NCI-H524 treated with DMSO at 0.1 percent for 48 hours (cell line): ENCODE measurements at places on chromosomes 7 and 10.

- peak; percentile 85 for DNase-seq
These were observed 67.6 kb downstream of the CDK6 start for GRCh38 chr7:92768501-92769393.

DNA sequence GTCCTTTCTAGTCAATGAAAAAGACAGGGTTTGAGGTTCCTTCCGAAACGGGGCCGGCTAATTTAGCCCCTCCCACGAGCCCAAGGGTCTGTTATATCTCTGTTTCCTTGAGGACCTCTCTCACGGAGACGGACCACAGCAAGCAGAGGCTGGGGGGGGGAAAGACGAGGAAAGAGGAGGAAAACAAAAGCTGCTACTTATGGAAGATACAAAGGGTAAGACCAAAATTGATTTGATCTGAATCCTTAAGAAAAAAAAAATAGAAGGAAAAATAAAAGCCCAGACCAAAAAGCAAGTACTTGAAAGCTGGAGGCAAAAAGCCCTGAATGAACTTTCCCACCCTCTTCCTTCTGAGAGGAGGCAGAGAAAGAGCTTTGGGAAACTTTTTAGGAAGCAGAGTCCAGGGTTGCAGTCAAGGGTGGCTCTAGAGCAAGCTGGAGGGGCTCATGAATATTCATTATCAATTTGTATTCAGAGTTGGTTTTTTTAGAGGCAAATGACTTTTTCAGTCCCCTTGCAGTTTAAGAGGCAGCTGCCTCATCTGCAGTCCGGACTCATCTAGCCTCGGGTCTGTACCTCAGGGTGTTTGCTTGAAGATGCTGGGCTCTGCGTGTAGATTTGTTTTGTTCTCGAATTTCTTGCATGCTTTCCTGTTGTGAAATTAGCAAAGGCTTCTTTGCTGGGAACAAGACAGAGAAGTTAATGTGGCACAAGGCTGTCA is at the start of gene ENTPD1:
Gene ENTPD1 (plus strand): TSS at position 123 of the 721 bp plus-strand sequence. CDS start 77 bp downstream, at position 200.
- no peak for DNase-seq

DNA sequence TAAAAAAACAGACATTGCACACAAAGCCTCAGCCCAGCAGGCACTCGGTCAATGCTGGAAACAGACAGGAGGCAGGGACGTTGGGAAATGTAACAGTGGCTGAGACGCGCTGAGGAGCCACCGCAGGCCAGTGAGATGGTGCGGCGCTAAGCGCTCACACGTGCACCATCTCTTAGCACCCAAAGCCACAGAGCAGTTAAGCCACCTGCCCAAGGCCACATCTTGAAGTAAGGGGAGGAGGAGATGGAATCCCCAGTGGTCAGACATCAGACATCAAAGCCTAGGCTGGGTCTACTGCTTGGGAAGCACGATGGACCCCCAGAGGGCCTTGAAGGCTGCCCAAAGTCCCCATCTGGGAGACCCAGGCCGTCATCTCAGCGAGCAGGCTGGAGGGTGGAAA is 15.6 kb downstream of the LAT2 start:
- no peak for DNase-seq

DNA sequence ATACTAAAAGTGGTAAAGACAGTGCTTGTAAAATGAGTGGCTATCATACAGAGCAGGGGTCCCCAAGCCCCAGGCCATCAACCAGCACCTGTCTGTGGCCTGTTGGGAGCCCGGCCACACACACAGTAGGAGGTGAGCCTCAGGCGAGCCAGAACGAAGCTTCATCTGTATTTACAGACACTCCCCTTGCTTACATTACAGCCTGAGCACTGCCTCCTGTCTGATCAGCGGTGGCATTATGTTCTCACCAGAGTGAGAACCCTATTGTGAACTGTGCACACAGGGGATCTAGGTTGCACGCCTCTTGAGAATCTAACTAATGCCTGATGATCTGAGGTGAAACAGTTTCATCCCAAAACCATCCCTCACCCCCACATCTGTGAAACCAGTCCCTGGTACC is 58.7 kb downstream of the ITGA8 start:
- DNase-seq: no peak

DNA sequence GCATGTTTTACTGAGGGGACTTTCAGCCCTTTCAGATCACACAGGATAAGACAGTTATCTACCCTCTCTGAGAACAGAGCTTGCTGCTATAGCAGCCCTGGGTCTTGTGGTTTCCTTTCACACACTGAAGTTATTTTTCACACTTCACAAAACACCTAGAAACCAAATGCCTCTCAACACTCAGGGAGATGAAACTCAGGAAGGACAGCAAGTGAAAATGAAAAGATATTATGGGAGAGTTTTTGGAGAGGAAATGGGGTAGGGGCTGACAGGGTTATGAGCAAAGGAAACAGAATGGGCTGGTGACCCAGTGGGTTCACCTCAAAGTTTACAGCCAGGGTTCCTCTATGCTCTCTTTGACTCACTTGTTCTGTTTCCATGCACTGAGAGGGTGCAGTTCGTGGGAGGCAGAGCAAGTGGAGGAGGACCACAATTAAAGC is 17.0 kb upstream of the GIMAP2 start:
- no peak for DNase-seq

GRCh38 chr10:15068802-15069201 is 19.8 kb downstream of the ACBD7 start:
- no peak for DNase-seq

DNA sequence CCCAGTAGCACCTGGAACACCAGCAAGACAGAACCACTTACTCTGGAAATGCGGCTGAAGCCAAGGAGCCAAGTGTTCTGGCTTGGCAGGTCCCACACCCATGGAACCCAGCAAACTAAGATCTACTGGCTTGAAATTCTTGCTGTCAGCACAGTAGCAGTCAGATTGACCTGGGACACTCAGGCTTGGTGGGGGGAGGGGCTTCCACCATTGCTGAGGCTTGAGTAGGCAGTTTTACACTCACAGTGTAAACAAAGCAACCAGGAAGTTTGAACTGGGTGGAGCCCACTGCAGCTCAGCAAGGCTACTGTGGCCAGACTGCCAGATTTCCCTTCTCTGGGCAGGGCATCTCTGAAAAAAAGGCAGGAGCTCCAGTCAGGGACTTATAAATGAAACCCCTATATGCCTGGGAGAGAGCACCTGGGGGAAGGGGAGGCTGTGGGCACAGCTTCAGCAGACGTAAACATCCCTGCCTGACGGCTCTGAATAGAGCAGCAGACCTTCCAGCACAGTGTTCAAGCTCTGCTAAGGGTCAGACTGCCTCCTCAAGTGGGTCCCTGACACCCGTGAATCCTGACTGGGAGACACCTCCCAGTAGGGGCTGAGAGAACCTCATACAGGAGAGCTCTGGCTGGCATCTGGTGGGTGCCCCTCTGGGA is 121.2 kb downstream of the MTERF1 start:
- no peak for DNase-seq

DNA sequence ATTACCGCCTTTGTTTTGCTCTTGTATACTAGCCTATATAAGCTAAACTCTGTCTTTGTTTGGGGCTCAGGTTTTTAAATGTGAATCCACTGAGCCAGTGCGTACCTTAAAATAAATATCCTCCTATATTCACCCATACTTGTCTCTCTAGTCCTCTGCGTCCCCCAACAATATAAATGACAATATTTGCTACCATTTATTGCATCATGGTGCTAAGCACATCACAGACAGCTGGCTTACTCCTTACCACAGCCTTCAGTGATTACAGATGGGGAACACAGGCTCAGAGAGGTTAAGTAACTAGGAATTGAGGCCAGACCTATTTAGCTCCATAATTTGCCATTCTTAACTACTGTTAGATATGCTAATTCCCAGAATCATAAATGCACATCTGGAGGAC is 3.4 kb upstream of the ADCK2 start:
- no peak for DNase-seq

DNA sequence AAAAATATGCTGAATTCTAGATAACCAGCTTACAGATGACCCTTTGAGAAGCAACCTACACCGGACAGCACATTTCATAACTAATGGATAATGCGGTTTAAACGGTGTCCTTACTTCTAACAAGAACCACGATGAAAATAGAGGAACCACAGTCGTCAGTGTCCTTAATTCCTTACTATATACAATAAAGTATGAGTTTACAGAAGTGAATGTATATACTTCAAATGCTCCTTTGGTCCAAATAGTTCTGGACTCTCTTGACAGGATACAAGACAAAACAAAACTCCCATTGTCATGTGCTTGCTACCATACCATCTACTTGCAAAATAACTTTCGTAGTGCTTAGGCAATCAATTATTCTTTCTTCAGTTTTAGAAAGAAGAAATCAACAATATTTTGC is 2.4 kb downstream of the NAMPT start:
- no peak for DNase-seq

DNA sequence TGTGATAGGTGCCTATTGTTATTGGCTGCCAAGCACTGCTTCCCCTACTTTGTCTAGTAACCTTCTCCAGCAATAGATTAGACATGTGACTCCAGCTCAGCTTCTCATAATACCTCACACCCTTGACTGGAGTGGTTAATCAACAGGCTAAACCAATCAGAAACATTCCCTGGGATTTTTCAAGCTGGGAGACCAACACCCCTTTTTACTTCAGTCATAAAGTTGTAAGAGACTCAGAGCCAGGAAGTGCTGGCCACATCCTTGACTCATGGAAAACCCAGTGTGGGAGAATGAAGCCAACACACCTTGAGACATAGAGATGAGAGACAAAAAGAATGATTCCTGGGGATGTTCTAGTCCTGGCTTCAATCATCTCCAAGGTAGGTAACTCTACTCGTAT is 62.6 kb upstream of the HECTD2 start:
- no peak for DNase-seq

GRCh38 chr7:149714910-149715471 is 58.4 kb downstream of the ZNF467 start:
- DNase-seq: no peak

DNA sequence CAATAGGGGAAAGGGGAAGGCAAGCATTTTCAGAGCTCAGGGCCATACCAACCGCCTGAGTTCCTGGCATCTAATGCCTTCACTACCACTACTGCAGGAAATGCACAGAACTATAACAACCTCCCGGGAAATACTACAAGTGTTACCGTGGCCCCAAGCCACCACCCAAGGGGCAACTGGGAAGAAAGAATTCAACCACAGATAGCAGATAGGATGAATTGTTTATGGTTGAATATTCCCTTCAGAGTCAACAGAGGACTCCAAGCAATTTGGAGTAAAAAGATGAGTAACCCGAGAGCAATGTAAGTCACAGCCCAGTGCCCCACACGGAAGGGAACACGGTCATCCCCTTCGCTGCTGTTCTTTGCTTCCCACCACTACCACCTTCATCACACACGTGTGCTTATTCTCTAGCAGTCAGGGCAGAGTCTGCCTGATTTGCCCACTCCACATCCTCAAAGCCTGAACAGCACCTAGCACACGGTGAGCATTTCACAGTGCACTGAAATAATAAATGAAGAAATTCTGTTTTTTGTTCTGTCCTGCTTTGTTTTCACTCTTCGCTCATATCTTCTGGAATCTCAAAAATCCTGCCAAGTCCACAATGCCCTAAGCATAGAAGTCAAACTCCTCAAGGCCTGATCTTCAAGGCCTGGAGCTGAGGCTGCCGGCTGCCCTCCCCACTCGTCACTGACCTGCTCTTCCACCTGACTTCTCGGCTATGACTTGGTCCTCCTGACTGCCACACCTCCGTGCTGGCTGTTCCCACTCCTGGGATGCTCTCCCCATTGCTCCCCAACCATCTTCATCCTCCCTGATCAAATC is 221.1 kb downstream of the KCNMA1 start:
- no peak for DNase-seq

DNA sequence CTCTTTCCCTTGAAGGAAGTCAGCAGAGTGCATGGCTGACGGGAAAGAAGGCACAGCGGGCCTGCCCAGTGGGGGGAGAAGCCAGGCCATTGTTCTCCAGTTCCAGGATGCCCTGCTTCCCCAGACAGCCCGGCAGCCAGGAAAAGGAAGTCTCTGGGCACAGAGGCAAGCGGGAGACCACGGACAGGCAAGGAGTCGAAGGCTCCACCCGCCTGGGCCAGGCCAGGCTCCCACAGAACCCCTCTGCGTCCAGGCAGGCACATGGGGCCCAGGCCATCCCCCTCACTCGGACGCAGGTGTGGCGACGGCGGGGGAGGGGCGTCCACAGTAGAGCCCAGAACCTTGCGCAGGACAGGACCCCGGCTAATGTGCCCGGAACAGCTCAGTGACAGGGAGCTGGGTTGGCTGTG is 8.7 kb downstream of the GPR146 start:
- DNase-seq: no peak

DNA sequence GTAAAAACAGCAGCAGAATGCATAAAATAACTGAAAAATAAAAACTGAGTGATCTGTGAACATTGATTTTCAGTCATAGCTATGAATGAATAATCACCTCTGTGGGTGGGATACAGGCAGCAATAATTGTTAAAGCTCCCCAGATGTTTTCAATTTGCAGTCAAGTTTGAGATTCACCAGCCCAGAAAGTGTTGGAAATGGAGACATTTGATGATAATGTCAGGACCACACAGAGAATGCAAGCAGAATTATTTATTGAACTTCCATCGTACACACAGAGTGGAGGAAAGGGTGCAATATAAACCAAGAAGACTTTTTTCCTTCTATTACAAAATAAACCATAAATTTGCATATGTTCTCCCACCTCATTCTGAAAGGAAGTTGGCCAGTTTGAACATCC is 601.7 kb downstream of the ANKRD7 start:
- DNase-seq: no peak

DNA sequence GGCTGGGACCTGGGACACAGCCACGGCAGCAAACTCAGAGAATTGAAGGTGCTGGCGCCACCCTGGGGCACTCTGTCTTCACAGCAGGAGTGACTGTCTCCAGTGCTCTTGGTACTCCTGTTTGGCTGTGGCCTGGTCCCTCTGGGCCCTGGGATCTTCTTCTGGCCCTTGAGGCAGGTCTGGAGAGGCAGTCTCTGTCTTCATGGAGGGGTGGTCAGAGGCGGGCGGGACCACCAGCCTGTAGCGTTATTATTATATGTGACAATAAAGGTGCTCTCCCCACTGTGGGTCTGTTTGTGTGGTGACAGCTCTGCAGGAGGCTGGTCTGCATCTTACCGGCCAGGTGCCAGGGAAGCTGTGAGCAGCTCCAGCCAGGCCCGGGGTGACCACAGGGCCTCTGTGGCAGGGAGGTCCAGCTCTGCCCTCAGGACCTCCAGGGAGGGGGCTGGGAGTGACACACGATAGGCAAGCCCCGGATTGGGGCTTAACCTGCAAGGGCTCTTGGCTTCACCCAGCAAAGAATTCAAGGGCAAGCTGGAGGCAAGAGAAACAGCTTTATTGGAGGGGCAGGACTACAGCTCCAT is 70.3 kb downstream of the MYL10 start:
- no peak for DNase-seq

GRCh38 chr7:101169838-101170551 is 4.6 kb upstream of the VGF start:
- no peak for DNase-seq

GRCh38 chr10:92382631-92383030 is 91.7 kb downstream of the MARCHF5 start:
- no peak for DNase-seq

GRCh38 chr7:85232068-85232467 is 45.2 kb upstream of the SEMA3D start:
- no peak for DNase-seq

DNA sequence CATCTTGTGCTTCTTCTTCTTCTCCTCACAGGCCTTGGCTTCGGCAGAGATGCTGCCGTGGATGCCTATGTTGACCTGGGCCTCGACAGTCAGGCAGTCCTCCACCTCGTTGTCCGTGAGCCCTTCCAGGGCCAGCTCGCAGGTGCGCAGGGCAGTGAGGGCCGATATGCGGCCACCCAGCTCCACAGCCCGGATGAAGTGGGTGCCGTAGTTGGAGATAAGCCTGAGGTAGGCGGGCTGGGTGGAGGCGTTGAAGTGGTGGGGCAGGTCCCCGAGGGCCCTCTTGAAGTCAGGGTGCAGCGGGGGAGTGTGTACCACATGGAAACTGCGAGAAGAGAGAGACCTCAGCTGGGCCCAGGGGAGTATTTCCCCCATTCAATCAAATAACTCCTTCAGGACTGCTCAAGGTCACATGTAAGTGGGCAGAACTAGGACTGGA is 3.7 kb downstream of the PRF1 start:
- DNase-seq: no peak
